GM04503 (cell line): ENCODE measurements at places on chromosomes 13 and 19.

GRCh38 chr13:40629678-40630384 lies 36.6 kb downstream of the FOXO1 start:
- no peak for DNase-seq

- DNase-seq, result no peak
Observed at GRCh38 chr13:99119656-99120055, 81.0 kb upstream of the UBAC2 start.

- DNase-seq, result no peak
Observed at GRCh38 chr13:29943686-29944085, 93.3 kb upstream of the UBL3 start.

- peak; percentile 62 for DNase-seq
Observed at GRCh38 chr13:23723471-23723870, 153.3 kb downstream of the TNFRSF19 start.

GRCh38 chr19:36807029-36807428 lies 31.2 kb downstream of the ZNF790 start:
- DNase-seq, result no peak

- peak; percentile 45 for DNase-seq
Observed at GRCh38 chr19:55460670-55461258, 678 bp downstream of the ISOC2 start.

- no peak for DNase-seq
Observed at GRCh38 chr13:32036757-32037156, 5.2 kb downstream of the FRY start.

DNA sequence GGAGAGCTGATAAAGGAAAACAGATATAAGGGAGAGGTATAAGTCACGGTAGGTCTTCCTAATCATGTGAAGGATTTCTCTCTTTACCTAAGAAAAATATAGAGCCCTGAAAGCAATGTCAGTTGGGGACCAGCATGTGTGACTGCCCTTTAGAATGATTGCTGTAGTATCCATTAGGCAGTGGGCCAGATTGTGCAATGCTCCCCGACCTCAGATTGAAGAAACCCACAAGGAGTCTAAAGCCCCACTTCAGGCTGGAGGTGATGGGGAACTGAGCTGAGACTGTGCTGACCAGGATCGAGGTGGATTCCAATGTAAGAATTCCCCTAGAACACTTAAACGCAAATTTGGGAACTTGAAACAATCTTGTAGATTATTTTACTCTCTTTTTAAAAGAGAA lies 614.4 kb downstream of the LIG4 start:
- no peak for DNase-seq

GRCh38 chr13:30882026-30882850 lies 23.8 kb upstream of the MEDAG start:
- no peak for DNase-seq

DNA sequence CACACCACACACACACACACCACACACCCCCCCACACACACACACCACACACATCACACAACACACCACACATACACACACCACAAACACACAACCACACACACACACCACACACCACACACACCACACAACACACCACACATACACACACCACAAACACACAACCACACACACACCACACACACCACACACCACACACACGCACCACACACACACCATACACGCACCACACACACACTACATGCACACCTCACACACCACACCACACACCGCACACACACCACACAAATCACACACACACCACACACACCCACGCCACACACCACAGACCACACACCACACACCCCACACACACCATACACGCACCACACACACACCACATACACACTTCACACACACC lies 83.5 kb downstream of the ZNF557 start:
- no peak for DNase-seq

GRCh38 chr13:21641629-21642028 lies 29.2 kb upstream of the FGF9 start:
- no peak for DNase-seq

GRCh38 chr13:113152691-113152983 lies 5.8 kb upstream of the PROZ start:
- no peak for DNase-seq

- DNase-seq, result no peak
Observed at GRCh38 chr13:38167164-38167822, 182.4 kb upstream of the UFM1 start.

DNA sequence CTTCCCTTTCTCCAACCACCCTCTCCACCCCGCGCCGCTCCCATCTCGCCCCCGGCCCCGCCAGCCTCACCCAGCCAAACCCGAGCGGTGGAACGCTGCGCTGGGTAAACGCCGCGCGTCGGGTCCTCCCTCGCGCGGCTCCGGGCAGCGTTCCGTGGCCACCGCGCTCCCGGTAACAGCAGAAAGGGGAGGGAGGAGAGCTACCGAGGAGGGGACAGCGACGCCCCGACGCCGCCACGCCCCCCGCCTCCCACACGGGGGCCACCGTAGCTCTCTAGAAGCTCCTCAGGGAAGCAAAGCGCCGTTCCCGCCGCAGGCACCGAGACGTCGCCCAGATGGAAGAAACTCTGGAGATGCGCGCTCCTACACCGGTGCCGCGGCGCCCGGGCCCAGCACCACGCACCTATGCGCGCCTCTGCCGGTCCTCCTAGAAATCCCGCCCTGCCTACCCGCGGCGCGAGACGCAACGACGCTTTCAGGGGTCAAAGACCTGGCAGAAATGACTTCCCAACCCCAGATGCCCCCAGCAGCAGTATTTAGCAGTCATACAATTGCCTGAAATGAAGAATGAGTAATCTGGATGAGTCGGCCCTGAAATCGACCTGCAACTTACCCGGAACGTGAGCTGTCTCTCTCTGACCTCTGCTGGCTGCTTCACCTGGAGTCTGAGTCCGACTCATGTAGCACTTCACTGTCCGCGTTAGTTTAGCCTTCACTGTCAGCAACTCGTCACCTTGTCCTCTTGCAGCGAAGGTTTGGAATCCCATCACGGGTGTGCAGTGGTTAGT lies at the start of gene RUBCNL:
TSS of gene RUBCNL (minus strand) at position 189 of the 788 bp plus-strand sequence. CDS start 14,777 bp downstream, outside the sequence.
- DNase-seq, result no peak

DNA sequence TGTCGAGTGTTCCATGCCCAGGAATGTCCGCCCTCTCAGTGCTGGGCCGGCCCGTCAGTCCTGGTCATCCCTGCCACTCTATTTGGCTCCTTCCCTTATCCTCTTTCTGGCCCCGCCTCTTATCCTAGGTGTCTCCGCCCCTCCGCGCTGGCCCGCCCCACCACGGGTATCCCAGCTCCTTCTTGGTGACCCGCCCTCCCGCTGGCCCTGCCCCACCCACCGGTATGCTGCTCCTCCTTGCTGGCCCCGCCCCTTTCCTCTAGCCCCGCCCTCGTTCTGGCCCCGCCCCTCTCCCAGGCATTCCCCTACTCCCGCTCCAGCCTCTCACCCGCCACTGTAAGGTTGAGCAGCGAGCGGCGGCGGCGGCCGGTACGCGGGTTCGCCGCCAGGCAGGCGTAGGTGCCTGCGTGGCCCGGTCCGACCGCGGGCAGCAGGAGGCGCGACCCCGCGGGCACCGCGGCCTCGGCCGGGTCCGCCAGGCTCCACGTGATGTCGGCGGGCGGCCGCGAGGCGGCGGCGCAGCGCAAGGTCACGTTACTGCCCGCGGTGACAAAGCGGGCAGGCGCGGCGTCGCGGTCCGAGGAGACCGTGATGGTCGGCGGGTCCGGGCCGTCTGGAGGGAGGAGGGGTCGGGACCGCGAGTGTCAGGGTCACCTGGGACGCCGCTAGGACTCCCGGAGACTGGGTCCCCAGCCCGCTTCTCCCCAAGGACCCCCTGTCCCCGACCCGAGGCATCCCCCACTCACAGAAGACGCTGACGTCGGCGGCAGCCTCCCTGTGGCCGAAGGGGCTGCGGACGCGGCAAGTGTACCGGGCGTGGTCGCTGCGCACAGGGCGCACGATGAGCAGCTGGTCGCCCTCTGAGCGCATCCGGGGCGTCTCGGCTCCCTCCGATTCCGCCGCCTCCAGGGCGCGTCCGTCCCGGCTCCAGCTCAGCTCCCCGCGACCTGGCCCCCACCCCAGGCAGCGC lies 2.0 kb downstream of the VSIG10L start:
- DNase-seq, result peak; percentile 67

DNA sequence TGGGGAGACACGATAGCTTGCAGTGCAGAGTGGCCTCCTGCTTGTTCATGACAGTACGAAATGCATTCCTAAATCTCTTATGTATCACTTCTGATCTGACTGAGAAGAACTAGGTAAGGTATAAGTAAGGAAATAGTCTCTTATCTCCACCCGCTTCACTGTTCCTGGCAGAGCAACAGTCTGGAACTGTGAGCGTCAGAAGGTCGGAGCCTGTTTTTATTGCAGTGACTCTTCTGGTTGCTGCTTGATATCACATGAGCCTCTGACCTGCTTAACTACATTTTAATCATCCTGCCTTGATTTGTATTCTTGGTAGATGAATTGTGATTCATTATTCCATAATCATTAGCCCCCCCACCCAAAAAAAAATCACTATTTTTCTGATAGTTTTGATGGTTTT lies 69.0 kb downstream of the COL4A2 start:
- DNase-seq, result no peak

- no peak for DNase-seq
Observed at GRCh38 chr13:22703601-22704209, 477.1 kb upstream of the SGCG start.

GRCh38 chr13:19959141-19959830 lies 759 bp downstream of the ZMYM2 start:
- DNase-seq, result peak; percentile 9

DNA sequence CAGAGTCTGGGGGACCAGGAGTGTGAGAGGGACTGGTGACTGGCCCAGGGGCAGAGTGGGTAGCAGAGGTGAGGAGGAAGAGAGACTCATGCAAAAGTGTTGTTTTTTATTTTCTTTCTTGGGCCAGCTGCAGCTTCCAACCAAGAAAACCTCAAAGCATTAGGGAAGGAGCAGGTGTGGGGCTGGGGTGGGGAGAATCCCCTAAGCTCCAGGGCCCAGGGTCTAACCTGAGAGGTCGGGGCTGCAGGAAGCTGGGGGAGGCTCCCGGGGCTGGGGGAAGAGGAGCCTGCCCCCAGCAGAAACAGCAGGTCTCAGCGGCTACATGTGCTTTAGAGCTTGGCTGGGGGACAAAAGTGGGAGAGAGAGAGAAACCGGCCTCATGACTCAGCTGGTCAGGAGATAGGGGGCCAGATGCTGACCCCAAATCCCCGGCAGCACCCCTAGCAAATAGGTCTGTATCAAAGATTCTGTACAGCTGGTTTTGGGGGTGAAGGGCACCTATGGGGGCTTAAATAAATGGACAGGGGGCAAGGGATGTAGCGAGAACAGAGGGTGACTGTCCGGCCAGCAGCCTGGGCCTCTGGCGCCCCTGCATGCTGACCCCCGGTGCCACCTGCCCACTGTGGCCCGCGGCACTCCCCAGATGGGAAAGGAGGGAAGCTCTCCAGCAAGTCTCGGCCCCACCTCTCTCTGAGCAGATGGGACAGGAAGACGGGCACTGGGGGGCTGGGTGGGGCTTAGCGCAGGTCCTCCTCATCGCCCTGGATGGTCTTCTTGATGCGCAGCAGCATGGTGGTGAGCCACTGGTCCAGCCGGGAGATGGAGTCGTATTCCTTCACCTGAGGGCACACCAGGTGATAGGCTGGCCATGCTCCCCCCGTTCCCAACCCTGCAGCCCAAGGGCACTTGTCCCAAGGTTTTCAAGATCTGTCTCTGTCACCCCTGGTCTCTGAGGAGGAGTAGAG lies 3.8 kb upstream of the KPTN start:
- no peak for DNase-seq

DNA sequence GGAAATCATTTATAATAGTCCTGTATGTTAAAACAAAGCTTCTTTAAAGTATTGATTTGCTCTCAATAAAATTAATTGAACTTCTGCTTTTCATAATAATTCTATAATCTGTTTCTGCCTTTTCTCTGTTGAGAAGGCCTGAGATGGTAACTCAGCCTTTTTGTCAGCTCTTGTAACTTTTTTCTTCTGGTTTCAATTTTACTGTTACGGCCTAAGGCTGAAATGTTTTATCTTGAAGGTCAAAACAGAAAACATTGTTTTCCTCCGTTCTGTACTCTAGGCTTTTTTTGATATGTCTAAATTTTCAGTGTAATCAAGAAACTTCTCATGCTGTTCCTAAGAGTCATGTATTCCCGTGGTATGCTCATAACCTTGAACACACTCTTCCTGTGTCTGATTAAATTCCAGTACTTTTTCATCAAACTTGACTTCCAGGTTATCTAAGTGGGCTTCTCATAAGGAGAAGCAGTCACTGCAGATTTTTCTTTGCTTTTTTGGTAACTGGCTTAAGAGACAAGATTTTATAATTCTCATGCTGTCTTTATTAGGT lies 7.6 kb upstream of the NAXD start:
- DNase-seq, result no peak

- DNase-seq, result no peak
Observed at GRCh38 chr13:28299916-28300315, 161.6 kb downstream of the PAN3 start.

- peak; percentile 87 for DNase-seq
Observed at GRCh38 chr19:50025794-50026549, at the start of gene ZNF473. Gene ZNF473, plus strand, starts transcription at chr19:50026005. Its CDS starts 5,078 bp downstream, at chr19:50031083.

GRCh38 chr19:11096210-11096841 lies 7.1 kb downstream of the LDLR start:
- no peak for DNase-seq

GRCh38 chr13:109254274-109254673 lies 532.1 kb downstream of the IRS2 start:
- DNase-seq, result no peak

DNA sequence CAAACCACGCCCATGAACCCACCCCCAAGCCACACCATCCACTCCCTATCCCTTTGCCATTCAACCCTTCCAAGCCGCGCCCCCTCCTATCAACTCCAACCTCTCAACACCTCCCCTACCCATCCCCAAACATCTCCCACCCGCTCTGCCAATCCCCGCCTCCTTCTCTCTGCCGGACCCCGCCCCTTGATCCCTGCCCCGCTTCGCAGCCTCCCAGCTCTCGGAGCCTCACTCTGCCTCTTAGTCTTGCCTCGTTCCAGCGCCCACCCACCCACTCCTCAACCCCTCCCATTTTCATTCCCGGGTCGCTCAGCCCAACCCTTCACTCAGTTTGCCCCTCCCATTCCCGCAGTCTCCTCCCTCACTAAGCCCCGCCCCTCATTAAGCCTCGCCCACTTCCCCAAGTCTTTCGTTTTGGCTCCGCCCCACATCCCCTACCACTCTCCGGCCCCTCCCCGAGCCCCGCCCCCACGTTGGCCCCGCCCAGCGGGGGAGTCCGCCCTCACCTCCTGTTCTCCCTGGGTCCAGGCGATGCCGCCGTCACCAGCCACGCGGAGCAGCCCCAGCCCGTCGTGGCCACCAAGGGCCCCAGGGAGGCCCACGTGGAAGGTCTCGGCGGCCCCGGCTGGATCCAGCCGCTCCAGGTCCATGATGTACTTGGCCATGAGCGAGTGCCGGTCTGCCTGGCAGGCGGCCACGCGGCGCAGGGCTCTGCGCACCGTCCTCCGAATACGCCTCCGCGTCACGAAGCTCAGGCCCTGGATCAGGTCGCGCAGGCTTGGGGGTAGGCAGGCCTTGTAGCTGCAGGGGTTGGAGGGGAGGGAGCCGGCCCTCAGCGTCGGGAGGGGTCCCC lies 5.7 kb downstream of the JAK3 start:
- no peak for DNase-seq

GRCh38 chr19:52987221-52987620 lies 24.5 kb upstream of the ZNF816 start:
- no peak for DNase-seq

GRCh38 chr13:49749848-49750247 lies 42.6 kb downstream of the KPNA3 start:
- no peak for DNase-seq
